CD8-positive, alpha-beta memory T cell (primary cell): ENCODE measurements at places on chromosomes 11 and 22. TPM values are rescaled to one million over a fixed set of nuclear protein-coding genes. Genes with fewer than 3 reads are reported as not detected.

DNA sequence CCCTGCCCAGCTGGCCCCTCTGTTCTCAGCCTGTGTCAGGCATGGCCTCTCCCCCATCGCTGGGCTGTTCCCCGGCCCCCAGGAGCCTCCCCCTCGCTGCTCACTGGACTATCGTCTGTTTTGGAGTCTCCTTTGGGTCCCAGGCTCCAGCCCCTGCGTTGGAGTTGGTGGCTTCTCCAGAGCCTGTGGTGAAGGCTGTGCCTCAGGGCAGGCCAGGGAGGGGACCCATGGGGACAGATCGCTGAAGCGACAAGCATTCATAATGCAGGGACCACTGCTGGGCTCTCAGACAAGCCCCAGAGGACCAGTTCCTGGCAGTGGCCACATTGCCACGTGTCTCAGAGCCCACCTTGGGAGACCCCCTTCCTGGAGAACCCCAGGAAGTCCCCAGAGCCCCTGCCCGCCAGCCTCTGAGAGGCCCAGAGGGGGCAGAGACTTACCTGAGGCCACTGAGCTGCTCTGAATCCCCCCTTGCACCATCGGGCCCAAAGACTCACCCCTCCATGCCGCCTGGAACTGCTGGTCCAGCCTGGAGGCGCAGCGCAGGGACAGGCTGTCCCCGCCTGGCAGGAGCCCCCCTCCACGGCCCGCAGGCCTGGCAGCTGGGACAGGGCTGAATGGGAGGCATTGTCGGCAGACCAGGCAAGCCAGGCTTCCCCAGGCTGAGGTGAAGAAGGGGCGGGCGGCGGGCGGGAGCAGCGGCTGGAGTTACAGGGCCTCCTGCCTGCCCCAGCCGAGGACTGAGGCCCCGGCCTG is at the start of gene CHADL:
TSS of gene CHADL (minus strand) at position 555 of the 756 bp plus-strand sequence. CDS start at position 505, 50 bp downstream.
- H3K36me3 ChIP-seq: no peaks in the 10 kb centered on the region
- H3K4me1 ChIP-seq: peaks cover 9% of the 10 kb centered on the region
- H3K27me3 ChIP-seq: no peaks in the 10 kb centered on the region
- no peak for DNase-seq
- no peak within 1 kb of the TSS for H3K4me3 ChIP-seq
- no peak within 1 kb of the TSS for H3K27ac ChIP-seq

The MGAT3 gene
- polyA plus RNA-seq: 0.03 TPM

GRCh38 chr11:121654843-121655536 is 202.2 kb upstream of the SORL1-AS1 start:
- DNase-seq: no peak
- no peak overlapping the region for H3K27ac ChIP-seq
- H3K27me3 ChIP-seq: no peaks in the 10 kb centered on the region
- no peaks in the 10 kb centered on the region for H3K36me3 ChIP-seq
- H3K4me1 ChIP-seq: peaks cover 23% of the 10 kb centered on the region

- H3K4me3 ChIP-seq: no peak overlapping the region
- H3K36me3 ChIP-seq: no peaks in the 10 kb centered on the region
- DNase-seq: no peak
- no peaks in the 10 kb centered on the region for H3K4me1 ChIP-seq
- H3K27ac ChIP-seq: no peak overlapping the region
- H3K27me3 ChIP-seq: no peaks in the 10 kb centered on the region
Observed at GRCh38 chr11:45502226-45502545, 163.2 kb downstream of the CHST1 start.

DNA sequence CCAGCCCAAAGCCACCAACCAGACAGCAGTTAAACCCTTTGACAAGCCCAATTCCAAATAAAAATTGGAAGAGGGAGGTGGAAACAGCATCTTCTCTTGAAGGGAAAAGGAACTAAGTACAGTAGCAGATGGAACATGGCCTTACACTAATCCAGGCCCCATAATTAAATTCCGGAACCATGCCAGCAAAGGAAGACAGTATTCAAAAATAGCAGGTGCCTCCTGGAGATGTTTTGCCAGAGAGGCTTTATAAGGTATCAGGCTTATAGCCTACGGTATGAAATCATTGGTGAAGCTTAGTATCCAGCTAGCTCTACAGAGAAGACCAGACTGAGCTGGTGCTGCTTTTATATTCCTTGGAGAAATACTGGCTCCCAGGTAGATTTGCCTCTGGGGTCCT is 344.1 kb upstream of the API5 start:
- no peak overlapping the region for H3K4me3 ChIP-seq
- H3K27ac ChIP-seq: no peak overlapping the region
- DNase-seq: no peak
- H3K36me3 ChIP-seq: no peaks in the 10 kb centered on the region

DNA sequence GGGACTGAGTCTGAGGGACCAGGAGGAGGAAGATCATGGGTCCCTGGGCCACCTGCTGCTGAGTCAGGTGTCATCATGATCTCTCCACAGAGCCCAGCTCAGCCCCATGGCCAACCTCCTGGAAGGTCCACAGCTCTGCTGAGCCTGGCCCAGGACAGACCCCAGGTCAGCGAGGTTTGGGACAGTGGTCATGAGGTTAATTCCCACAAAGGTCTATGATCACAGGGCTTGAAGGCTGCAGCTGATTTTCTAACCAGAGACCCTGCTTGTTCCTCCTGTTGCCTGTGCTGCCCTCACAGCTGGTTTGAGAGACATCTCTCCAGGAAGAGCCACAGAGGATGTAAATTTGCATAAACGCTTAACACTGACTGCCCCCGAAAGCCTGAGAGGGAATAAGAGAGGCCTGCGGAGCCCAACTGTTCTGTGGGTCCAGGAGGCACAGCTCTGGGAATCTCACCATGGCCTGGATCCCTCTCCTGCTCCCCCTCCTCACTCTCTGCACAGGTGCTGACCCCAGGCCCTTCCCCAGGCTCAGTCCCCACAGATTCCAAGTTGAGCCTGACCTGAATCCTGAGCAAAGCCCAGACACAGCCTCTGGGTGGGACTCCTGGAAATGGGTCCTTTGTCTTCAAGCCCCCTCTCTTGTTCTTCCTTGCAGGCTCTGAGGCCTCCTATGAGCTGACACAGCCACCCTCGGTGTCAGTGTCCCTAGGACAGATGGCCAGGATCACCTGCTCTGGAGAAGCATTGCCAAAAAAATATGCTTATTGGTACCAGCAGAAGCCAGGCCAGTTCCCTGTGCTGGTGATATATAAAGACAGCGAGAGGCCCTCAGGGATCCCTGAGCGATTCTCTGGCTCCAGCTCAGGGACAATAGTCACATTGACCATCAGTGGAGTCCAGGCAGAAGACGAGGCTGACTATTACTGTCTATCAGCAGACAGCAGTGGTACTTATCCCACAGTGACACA is 102.8 kb downstream of the GGTLC2 start:
- H3K4me3 ChIP-seq: no peak overlapping the region
- no peak for DNase-seq
- no peaks in the 10 kb centered on the region for H3K27me3 ChIP-seq
- H3K27ac ChIP-seq: no peak overlapping the region
- H3K4me1 ChIP-seq: peaks cover 8% of the 10 kb centered on the region

The CHST1 gene
- not detected for polyA plus RNA-seq

The MMP8 gene
- not detected for polyA plus RNA-seq

DNA sequence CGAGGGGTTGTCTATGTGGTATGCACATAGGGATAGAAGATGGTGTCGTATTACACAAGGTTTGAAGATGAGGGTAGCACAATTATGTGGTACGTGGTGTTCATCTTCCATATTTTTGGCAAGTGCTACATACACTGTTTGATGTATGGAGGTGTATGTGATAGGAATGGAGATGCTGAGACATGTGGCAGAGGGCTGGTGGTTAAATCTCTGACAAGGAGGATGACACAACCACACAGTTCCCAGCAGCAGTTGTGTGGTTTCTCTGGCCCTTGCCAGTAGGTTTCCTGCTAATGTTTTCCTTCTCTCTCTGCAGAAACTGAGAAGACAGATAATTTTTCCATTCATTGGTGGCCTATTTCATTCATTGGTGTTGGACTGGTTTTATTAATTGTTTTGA is 17.0 kb downstream of the NCR3LG1 start:
- peaks cover 12% of the 10 kb centered on the region for H3K36me3 ChIP-seq
- no peak overlapping the region for H3K27ac ChIP-seq
- H3K4me1 ChIP-seq: no peaks in the 10 kb centered on the region
- H3K4me3 ChIP-seq: no peak overlapping the region
- H3K27me3 ChIP-seq: no peaks in the 10 kb centered on the region
